ENCODE measurements at places on chromosomes 5 and 9.

- no peak for DNase-seq
These were observed 54.2 kb downstream of the SLC27A6 start for GRCh38 chr5:129019401-129019908.

- no peak for DNase-seq
These were observed 372.8 kb upstream of the PIK3R1 start for GRCh38 chr5:67842806-67843205.

- DNase-seq, result no peak
These were observed 386.9 kb upstream of the KCNN2 start for GRCh38 chr5:113974976-113975375.

DNA sequence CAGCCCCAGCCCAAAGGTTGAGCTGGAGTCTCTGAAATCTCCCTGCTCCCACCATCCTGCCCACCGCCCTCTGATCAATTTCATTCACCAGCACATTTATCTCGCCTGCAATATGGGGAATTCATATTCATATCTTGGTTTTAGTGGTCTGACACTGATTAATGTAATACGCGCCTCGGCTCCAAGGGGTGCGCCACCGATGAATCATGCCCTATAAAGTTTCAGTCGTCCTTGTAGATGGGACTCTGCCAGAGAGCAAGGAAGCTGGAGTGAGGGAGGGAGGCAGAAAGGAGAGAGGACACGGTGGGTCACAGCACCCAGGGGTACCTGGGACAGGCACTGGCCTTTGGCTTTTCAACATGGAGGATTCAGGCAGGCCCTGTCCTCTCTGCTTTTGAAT is 8.9 kb downstream of the IRX1 start:
- DNase-seq, result no peak

- DNase-seq, result no peak
These were observed 712.3 kb upstream of the WWC1 start for GRCh38 chr5:167578977-167579692.

GRCh38 chr5:66515209-66515608 is 81.0 kb upstream of the MAST4 start:
- no peak for DNase-seq

DNA sequence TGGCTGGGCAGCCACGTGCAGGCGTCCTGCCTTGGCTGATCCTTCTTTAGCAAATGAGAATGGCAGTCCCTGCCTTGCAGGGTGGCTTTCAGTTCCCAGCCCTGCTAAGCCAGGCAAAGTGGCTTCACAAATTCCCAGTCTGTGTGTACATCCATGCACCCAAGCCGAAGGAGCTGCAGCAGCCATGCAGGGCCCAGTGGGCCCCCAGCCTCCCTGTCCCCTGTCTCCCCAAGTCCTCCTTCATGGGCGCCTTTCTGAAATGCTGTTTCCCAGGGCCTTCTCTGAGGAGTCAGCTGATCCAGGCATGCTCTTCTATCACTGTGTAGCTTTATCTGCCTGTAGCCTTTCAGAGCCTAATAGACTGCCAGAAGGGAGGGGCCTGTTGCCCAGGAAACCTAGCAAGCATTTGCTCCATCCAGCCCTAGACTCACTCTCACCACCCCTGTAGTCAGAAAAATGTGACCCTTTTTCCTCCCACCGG is 47.4 kb upstream of the SHC3 start:
- peak; percentile 26 for DNase-seq

DNA sequence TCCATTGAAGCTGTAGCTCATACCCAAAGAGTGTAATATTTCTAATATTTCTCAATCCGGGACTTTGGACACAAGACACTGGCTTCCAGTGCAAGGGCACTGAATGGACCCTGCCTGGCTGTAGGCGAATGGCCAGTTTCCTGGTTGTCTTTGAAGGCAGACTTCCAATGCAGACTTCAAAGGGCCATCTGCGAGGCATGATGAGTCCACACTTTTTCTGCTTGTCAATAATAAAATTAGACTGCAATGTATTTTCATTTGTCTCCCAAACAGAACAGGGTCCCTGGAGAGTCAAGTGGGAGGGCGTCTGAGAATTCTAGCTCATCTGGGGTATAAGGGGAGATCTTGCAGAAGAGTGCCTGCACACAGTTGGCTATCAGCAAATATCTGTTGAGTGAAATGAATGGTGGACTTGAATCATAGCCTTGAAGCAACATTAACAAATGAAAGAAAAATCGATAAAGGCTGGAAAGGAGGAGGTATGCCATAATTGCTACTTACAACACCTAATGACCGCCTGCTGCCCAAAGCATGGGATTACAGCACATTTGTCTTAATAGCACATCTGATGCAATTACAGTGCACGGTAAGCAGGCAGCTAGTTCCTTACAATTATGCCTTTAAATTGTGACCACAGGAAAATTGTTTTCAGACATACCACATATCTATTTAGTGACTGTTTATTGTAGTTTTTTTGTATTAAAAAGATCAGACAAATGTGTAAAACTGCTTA is 137.5 kb downstream of the ARHGEF28 start:
- no peak for DNase-seq

DNA sequence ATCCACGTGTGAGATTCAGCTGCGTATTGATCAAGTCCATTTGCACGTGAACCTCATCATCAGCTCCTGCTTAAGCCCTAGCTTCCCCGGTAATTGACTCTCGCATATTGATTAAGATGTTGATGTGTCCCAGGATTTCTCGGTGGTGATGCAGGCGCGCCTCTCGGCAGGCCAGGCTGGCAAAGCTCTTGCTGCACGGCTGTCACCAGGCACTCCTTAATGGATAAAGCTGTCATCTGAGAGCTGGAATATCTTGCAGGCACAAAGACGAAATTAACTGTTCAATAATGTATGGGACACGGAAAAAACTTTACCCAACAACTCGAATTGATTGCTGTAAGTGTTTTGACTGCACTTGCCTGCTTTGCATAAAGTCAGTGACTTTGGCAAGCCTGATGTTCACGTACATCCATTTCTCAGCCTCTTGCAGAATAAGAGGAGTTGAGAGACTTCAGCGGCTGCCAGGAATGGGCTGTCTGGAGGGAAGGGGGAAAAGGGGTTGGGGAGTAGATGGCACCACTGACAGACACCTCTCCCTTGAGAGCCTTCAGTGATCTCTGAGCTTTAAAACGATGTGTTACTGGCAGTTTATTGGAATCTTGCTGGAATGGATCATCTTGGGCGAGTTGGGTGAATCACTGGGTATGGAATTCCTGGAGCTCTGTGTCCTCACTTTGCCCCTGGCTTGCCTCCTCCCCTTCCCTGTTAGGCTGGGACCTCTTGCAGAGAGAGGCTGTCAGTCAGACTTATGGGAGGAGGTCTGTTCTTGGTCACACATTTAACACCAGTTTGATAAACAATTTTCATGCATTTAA is 650.3 kb downstream of the CCDC171 start:
- DNase-seq, result no peak

DNA sequence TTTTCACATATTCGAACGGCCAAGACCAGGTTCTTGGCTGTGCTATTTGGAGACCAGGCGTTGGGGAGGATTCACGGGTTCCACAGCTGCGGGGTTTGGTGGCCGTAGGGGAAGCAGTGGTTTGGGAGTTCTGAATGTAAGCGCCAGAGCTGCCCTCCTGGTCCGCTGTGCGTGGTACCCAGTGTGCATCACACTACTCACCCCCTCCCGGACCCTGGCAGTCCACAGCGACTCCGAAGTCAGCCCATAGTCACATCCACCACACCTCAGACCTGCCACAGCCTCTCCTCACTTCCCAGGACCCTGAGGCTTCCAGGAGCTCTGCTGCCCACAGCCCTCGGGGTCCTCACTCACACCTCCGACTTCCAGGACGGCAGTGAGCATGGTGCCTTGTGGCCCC is 26.8 kb downstream of the AMBP start:
- no peak for DNase-seq

- no peak for DNase-seq
These were observed 978 bp upstream of the BRD3OS start for GRCh38 chr9:134024214-134024792.

- no peak for DNase-seq
These were observed 174.9 kb upstream of the DMAC1 start for GRCh38 chr9:7974335-7974960.

GRCh38 chr9:123061216-123061615 is 27.7 kb downstream of the GPR21 start:
- DNase-seq, result no peak

DNA sequence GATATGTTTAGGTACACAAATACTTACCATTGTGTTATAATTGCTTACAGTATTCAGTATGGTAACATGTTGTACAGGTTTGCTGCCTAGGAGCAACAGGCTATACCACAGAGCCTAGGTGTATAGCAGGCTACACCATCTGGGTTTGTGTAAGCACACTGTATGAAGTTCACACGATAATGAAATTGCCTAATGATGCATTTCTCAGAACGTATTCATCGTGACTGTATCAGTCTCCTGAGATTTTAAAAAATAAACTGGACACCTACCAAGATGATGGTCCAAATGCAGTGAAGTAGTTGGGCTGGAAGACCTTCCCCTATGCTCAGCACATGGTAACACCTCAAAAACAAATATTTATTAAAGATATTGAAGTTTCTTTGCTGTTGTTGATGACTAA is 103.3 kb upstream of the NFIB start:
- no peak for DNase-seq

GRCh38 chr5:32023816-32024215 is 150.3 kb downstream of the GOLPH3 start:
- no peak for DNase-seq

DNA sequence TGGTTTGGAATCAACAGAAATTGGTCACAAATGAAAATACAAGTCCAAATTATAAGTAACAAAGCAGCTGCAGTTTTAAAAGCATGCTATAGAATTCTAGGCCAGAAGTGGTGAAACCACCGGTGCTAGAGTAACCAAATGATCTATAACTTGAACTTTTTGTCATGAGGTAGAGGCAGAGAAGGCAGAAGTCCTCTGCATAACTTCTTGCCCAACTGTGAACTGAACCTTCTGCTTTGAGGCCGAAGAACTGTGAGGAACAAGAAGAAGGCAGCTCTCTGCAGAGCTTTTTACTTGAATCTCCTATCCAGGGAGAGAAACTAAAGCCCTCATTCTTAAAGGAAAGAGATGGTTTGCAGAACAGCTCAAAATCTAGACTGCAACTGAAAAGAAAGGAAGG is 36.2 kb upstream of the TENT2 start:
- no peak for DNase-seq

- DNase-seq, result no peak
These were observed 325.8 kb upstream of the RIOK2 start for GRCh38 chr5:97508864-97509263.

- no peak for DNase-seq
These were observed 36.7 kb downstream of the MRPS27 start for GRCh38 chr5:72283358-72283757.

DNA sequence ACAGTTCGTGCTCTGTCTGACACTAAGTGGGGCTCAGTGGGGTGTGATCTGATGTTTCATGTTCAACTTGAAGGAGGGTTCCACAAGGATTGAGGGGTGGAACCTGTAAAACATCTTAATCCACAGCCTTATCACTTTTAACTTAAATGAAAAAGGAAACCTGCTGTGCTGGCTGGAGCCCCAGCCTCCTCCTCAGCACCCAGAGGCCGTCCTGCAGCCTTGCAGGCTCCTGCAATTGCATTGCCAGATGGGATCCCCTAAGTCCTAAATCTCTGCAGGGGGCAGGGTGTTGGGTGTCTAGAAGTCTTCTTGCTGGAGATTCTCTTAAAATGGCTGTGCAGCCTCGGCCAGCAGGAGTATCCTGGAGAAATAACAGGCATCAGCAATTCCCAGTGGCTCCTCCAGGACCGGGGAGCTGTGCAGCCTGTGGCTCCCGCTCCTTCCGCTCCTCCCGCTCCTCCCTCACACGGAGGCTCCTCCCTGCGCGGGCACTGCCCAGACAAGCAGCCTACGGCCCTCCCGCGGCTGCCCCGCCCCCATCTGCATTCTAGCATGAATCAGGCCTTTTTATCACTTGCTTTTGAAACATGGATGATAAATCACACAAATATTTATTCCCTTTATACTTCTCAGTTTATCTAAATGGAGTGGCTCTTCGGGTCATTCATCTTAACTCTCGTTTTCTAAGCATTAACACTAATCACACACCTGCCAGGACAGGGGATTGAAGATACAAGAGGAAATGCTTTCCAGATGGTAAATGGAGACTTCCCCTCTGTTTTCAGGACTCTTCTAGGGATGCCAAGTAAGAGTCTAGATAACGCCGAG is 131.0 kb downstream of the ADAMTS16 start:
- DNase-seq, result no peak
